ENCODE measurements at places on chromosomes 1 and 21. TPM values are rescaled to one million over a fixed set of nuclear protein-coding genes. Genes with fewer than 3 reads are reported as not detected.

GRCh38 chr1:225446981-225447615, 19.3 kb upstream of the LBR start:
- DNase-seq: no peak

DNA sequence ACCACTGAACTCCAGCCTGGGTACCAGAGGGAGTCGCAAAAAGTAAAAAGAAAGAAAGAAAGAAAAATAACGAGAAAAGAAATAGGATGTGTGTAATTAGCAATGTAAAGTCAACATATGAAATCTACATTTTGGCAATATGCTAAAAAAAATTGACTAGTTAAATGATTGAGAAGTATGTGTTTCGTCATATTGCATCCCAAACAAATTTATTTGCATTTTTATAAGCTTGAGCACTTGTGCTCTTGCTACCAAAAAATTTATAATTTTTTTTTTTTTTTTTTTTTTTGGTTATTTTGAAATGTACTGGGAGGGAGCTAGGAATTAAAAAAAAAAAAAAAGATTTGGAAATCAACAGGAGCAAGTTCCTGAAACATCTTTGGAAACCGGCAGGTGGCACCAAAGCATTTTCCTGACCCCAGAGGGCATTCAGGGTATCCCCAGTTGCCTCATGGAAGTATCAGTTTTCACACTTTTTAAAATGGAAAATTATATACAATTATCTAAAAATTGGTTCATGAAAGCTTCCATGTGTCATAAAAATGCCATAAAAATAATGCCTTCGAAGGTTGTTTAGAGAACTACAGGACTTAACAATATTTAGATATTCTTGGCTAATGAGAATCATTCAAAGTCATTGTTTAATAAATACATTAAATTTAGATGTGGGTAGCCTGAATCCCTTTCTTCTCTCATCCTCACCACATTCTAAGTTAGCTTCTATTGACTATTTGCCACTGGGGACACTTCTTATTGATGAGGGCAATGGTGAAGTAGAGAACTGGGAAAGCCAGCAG, 4.8 kb upstream of the HEATR1 start:
- peak; percentile 79 for DNase-seq

DNA sequence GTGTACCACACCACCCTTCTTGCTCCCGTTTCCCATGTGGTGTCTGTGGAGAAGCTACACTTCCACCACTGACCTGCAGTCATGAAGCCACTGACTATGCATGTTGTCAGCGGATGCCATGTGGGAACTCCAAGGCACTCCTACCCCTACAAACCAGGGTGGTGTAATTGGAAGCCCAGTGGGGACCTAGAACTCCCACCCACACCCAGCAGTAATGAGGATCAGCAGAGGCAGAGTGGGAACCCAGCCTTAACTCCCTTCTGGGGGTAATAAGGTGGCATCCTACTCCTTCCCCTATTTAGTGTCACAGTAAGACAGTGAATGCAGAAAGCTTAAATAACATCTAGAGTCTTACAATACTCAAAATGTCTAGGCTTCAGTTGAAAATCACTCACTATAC, 78.4 kb downstream of the SPATA46 start:
- DNase-seq: no peak

DNA sequence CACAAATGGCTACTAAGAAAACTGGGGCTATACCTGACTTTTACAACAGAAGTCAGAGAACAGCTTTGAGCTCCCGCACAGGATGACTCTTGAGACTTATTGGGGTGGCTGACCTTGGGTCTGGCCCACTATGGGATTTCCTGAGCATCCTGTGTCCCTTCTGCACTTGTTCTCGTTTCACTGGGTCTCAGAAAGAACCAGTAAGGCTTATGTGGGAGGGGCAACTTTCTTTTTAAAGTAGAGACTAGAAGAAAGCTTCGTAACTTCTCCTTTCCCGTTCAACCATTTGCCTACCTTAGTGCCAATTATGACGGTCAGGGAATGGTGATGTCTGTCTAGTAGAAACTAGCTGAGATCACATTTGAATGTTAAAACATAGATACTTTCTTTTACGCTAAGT, 59.5 kb upstream of the C1orf105 start:
- no peak for DNase-seq

GRCh38 chr1:62317021-62317768, 2.0 kb downstream of the KANK4 start:
- no peak for DNase-seq

GRCh38 chr1:117814856-117815797, 114.3 kb downstream of the GDAP2 start:
- peak; percentile 48 for DNase-seq

DNA sequence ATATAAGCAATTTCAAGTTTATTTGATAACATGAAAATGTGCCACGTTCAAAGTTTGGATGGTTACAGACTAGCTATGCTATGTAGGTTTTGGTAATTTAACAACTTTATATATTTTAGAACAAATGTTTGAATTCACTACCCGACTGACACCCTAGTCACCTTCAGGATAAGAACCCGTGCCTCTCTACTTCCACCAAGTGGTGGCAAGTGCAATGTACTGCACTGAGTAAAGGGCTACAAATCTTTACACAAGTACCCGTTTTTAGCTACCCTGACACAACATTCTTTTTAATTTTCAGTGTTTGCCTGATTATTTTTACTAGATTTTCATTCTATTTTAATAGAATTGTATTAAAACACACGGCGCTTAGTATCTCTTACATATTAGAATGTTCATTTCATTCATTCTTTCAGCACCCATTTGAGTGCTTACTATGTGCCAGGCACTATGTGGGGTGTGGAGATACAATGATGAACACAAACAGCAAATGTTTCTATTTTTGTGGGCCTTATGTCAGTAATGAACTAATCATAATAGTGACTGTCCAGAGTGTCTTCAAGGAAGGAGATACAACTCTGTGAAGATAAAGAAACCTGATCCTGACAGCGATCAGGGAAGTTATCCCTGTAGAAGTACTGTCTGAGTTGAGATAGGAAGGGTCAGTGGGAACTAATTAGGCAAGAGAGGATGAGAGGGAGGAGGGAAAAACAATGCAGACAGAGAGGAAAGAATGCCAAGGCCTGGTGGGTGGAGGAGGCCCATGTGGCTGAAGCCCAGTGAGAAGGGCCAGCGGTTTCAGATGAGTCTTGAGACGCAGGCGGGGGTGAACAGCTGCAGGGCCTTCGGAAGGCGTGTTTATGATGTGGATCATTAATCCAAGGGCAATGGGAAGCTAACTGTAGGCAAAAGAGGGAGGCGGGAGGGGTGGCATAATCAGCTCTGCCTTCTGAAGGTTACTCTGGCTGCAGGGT, 3.8 kb downstream of the LCA5L start:
- DNase-seq: no peak

DNA sequence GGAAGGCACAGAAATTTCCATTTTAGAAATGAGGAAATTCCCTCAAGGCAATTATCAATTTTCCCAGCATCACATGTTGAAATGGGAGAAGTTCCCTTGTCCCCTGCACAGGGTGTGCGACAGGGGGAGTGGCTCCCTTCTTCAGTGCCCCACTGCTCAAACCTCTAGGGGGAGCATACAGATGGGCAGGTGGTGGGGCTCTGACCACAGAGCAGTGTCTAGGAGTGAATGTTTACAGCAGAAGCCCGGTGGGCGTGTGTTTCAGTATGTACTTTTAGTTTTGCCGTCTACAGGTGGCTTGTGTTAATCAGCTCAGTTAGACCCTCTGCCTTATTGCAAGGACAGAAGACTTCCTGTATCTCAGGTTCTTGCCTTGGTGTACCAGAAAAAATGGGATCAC, 493.7 kb upstream of the PLXNA2 start:
- no peak for DNase-seq

- DNase-seq: no peak
Observed at GRCh38 chr1:981491-981954, 370 bp downstream of the PERM1 start.

DNA sequence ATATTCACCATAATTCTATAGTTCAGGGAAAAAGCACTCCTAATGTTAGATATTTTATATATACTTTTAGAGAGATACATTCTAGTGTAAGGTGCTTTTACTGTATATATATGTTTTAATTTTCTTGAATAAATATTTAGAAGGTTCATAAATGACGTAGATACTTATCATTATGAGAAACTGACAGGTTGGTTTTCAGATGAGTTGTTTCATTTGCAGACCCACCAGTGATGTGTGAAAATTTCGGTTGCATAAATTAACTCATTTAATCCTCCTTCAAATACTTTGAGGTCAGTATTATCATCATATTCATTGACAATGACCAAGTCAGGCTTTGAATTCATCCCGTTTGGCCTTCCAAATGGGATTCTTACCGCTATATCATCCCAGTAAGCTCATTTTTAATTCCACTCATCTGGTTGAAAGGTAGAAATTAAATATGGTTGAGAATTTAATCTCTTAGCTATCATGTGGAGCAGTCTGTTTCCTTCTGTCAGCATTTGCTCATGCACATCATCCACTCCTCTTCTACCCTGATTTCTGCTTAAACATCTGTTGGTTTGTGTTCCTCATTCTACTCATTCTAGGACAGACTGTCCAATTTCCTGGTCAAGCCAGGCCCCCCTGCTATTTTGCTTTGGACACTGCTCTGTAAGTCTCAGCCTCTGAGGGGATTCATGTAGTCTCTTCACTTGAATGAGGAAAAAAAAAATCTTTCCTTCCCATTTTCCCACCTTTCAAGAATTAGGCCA, 1156.6 kb downstream of the PLA2G4A start:
- no peak for DNase-seq

DNA sequence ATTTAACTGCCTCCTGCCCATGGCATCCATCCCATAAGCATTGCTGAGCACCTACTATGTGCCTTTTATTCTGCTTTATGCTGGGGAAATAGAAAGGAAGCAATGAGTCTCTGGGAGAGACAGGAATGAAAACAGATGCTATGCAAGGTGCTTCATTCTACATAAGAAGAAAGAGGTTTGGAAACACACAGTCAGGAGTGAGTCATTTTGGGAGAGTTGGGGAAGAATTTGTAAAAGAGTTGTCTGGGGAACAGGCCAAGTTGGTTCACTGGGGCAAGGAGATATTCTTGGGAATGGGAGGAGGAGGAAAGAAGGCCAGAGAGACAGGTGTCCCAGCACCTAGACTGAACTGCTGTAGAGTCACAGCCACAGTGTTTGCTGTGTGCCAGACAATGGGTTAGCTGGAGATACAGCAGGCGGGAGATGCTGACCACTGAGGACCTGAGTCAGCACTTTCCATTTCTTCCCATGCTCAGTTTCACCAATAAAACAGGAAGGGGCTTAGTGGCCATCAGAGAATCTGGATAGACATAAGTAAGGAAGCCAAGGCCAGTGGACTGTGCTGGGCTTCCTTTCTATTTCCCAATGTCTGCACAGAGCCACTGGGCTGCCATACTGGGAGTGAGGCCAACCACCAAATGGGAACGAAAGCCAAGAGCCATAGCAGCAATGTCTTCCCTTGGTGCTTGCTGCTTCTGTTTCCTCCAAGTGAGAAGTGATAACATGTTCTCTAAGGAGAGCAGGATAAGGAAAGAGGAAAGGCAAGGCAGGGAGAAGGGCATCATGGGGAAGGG, 187.7 kb upstream of the USP24 start:
- DNase-seq: no peak

DNA sequence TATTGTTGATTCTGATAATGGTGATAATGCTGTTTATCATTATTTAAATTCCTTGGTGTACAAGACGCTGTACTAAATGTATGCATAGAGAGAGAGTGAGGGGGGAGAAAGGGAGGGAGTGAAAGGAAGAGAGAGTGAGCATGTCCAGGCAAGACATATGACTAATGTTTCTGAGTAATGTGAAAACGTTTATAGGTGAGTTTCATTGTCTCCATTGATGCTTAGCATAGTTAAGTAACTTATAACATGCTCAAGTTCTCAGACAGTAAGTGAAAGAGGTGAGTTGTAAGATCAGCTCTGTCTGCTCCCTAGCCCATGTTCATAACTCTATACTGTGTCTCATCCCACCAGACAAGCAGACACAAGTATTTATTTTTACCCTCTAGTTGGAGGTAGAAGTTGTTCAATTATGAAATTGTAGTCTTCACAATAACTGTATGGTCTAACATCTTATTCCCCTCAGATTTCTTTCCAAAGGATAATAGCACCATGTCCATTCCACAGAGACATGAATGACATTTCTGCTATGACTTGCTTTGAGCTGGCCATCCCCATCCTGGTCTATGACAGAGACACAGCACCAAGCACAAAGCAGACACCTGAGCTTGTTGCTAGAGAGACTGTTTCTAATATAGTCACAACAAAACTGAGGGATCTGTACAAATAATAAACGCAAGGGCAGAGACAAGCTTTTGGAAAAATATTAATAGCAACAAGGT, 285.1 kb downstream of the CACNA1E start:
- DNase-seq: no peak

Gene NUAK2
- 0.58 TPM for total RNA-seq

Gene SPRR2G
- total RNA-seq: not detected

Gene S100A7A
- not detected for total RNA-seq

Gene CNIH4
- 3.1 TPM for total RNA-seq

Gene LCE3D
- total RNA-seq: not detected

Gene SLC45A3
- 4.7 TPM for total RNA-seq

Gene SERTAD4
- 2.9 TPM for total RNA-seq

Gene WNT3A
- total RNA-seq: not detected

Gene SPATA6
- total RNA-seq: 12.0 TPM

Data from stomach (tissue), 19 donors.